ENCODE measurements at places on chromosomes 6 and 20.
A peak's percentile ranks its signal among the peaks of the same experiment; 100 is the strongest.

DNA sequence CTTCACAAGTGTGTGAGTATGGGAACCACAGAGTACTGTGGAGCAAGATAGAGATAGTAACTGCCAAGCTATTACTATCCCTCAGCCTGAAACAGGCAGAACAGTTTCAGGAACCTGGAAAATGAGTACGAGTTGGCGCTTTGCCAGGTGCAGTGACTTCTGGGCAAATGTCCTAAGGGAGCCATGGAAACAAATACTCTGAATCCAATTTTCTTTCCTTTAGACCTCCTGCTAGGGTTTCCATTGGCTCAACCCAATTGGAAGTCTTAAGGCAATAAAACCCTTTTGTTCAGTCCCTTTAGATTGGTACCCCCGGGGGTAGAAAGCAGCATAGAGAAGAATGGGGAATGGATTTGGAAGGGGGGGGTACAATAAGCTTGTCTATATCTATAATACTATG is 205.0 kb upstream of the EPHA7 start:
- DNase-seq, result no peak

GRCh38 chr6:11368760-11369159 is 136.3 kb upstream of the NEDD9 start:
- no peak for DNase-seq

DNA sequence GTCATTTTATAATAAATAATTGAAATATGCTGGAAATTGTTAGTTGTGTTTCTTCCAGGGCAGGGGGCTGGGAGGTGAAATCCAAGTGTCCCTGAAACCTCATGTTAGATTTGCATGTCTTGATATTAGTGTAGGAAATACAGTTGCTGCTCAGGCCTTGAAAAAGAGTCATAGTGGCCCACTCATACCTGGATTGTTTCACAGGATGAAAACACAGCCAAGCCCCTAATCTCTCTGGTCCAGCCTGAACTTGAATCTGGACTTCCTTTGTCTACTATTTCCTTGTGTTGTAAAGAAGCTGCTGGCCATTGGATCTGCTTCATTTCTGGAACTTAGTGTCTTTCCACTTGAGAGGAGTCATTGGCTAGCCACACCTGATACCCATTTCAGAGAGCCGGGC is 108.8 kb upstream of the JARID2 start:
- no peak for DNase-seq

DNA sequence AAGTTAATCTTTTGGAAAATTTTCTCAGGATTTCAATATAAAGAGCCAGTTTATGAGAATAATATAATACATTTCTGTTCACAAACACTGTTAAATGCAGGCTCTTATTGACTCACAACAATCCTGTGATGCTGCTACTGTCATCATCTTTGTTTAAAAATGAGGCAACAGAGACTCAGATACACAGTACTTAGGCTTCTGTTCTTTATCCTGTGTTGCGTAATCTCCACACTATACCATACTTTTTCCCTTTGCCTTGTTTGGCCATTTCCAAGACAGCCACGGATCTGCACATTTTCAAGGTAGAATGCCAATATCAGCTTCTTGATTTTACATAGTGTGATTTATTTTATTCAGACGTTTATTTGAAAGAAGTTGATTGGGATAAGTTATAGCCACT is 699.0 kb upstream of the CITED2 start:
- peak; percentile 86 for DNase-seq

DNA sequence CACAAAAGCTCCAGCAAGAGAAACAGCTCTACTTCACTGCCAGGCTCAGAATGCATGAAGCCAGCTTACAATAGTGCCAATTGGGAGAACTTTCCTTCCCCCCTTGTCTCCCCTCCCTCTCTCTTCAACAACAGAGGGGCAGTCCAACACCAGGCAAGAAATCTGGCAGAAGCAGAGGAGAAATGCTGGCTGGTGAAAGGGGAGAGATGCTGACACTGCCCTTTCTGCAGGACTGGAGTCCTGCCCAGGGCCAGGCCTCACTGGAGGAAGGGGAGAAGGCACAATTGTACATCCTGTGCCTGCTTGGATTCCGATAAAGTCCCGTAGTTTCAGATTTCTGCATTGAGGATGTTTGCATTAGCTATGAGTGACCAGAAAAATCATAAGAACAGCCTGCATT is 148.6 kb downstream of the LRRC1 start:
- DNase-seq, result no peak

Data from fibroblast of skin of right biceps (primary cell).